CD8-positive, alpha-beta memory T cell (primary cell): ENCODE measurements at places on chromosomes 2 and 18. TPM values are rescaled to one million over a fixed set of nuclear protein-coding genes. Genes with fewer than 3 reads are reported as not detected.

GRCh38 chr2:37201208-37201607, 4.9 kb downstream of the CEBPZOS start:
- H3K27ac ChIP-seq = no peak overlapping the region
- no peaks in the 10 kb centered on the region for H3K27me3 ChIP-seq

GRCh38 chr2:33735096-33735495, 136.0 kb upstream of the FAM98A start:
- H3K4me1 ChIP-seq = no peaks in the 10 kb centered on the region
- H3K27me3 ChIP-seq = no peaks in the 10 kb centered on the region
- DNase-seq = no peak
- H3K27ac ChIP-seq = no peak overlapping the region

FZD7 gene
- total RNA-seq = 0.55 TPM

DNA sequence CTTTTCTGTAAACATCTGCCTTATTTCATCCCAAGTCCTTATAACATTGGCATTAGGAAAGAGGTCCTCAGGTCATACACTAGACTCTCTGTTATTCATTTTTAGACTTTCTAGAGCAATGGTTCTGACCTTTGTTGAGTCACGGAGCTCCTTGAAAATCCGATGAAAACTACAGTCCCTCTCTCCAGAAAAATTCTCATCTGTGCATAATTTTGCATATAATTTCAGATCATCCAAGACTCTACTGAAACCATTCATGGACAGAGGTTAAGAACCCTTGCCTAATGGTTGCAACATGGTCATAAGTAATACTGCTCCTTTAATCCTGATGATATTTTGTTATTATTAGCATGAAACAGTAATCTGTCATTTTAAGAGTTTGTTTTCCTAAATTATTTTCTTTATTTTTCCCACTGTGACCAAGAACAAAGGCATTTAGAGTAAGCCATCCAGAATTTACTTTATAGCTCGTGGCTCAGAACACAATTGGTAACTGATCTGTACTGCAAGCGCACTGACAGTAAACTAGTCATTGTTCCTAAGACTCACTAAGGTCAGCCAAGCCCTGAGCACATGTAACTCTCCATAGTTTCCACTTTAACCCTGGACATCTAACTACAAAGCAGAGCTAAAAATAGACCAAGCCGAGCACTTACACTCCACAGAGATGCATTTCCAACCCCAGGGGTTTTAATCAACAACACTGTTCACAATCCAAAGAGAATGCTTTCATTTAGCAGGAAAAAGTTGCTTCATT, 8.4 kb downstream of the MYOM1 start:
- no peak for DNase-seq
- no peak overlapping the region for H3K4me3 ChIP-seq
- no peaks in the 10 kb centered on the region for H3K36me3 ChIP-seq
- H3K27ac ChIP-seq = no peak overlapping the region

DNA sequence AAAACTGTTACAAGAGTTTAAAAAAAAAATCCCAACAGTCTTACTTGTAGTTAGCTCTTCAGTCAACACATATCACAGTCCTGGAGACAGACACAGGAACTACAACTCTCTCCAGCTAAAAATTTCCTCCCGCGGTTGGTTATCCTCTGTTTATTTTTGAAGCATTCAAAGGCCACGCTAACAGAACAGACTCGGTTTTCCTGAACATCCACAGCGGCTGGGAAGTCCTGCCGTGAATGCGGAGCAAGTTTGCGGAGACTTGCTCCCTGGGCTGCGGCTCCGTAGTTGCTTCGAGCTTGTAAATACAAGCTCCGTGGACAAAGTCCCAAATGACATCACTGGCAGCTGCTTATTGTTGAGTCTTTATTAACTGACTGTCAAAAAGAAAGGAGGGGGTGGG, at the start of gene NCKAP5:
Gene NCKAP5, minus strand, starts transcription at position 292 of the 400 bp plus-strand sequence. CDS start 50,937 bp downstream, outside the sequence.
- DNase-seq = no peak
- H3K4me1 ChIP-seq = no peaks in the 10 kb centered on the region
- H3K27me3 ChIP-seq = no peaks in the 10 kb centered on the region

GRCh38 chr2:240295256-240296103, 140.0 kb upstream of the GPC1 start:
- no peaks in the 10 kb centered on the region for H3K4me1 ChIP-seq
- no peaks in the 10 kb centered on the region for H3K27me3 ChIP-seq
- no peak overlapping the region for H3K4me3 ChIP-seq
- no peak for DNase-seq
- no peaks in the 10 kb centered on the region for H3K36me3 ChIP-seq

DNA sequence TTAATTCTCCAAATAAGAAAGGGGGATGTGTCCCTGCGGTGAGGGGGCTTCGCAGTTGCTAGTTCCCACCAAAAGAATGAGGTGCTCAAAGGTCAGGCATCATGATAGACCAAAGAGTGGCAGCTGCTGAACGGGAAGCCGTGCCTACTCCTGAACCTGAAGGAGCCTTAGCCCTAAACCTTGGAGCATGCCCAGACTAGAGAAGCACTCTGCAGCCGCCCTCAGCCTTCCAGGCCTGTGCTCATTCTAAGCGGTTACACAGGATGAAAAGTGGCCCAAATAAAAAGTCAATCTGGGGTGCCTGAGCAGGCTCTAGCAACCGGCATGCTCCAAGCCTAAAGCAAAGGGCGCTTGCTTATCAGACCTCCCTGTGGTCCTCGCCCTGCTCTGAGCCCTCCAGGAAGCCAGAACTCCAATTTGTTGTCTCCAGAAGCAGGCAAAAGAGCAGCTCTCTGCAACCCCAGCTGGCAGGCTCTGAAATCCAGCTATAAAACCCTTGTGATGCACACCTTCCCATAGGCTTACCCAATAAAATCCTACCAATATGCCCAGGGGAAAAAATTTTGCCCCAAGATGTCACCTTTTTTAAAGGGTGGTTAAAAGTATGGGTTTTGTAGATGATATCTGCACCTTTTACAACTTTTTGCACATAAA, 17.5 kb downstream of the UXS1 start:
- H3K36me3 ChIP-seq = no peaks in the 10 kb centered on the region
- DNase-seq = no peak
- peaks cover 16% of the 10 kb centered on the region for H3K4me1 ChIP-seq
- H3K27ac ChIP-seq = no peak overlapping the region
- no peak overlapping the region for H3K4me3 ChIP-seq

CRYBA2 gene
- not detected for total RNA-seq

GRCh38 chr2:168086851-168087250, 160.5 kb downstream of the STK39 start:
- H3K4me1 ChIP-seq = peaks cover 5% of the 10 kb centered on the region
- no peaks in the 10 kb centered on the region for H3K36me3 ChIP-seq
- no peak overlapping the region for H3K4me3 ChIP-seq

ARHGAP15 gene
- total RNA-seq = 41.3 TPM
